ENCODE measurements at places on chromosomes 12 and 14.

DNA sequence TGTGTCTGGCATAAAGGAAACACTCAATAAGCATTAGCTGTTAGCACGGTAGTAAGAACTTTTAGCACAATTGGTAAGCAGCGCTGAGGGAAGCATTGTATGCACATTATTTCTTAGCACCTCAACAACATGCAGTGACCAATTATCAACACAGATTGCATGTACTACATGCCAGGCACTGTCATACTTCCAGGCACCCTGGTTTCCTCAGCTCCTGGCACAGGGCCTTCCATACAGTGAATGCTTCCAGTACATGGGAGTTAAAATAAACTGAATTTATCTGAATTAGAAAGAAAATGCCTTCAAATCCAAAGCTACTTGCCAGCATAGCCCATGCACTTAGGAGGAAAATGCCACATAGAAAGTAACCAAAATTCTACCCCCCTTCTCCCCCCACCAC lies 59.4 kb downstream of the TUNAR start:
- DNase-seq, result no peak

GRCh38 chr12:94012071-94012470 lies 136.3 kb upstream of the PLXNC1 start:
- no peak for DNase-seq

- DNase-seq, result no peak
These were observed 14.0 kb downstream of the PGAM5 start for GRCh38 chr12:132724506-132725241.

- DNase-seq, result peak; percentile 20
These were observed 795 bp upstream of the ACOT2 start for GRCh38 chr14:73567951-73568885.

GRCh38 chr14:20687362-20688166 lies 1.0 kb upstream of the ANG start:
- no peak for DNase-seq

- no peak for DNase-seq
These were observed 13.2 kb upstream of the LGALS3 start for GRCh38 chr14:55115861-55116245.

DNA sequence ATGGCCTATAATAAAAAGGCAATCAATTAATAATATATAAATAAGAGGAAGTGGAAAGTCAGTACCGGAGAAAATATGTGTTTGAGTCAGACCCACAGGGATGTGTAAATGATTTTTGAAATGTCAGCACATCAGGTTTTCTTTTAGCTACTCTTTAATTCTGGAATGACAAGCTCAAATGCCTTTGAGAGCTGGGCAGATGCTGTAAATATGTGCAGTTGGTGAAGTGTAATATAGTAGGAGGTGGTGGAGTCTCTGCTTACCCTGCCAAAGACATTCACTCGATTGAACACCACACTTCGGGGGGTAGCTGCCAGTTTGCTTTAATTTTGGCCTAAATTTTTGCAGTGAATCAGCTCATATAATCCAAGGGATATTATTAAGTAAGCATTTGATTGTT lies 93.0 kb downstream of the PLEKHA5 start:
- DNase-seq, result no peak

- DNase-seq, result no peak
These were observed 575.5 kb downstream of the PRKD1 start for GRCh38 chr14:29351996-29352705.

GRCh38 chr12:81610955-81611889 lies 147.9 kb downstream of the PPFIA2 start:
- no peak for DNase-seq

- DNase-seq, result peak; percentile 9
These were observed 545.1 kb upstream of the ATP2B1 start for GRCh38 chr12:90253674-90254181.

- no peak for DNase-seq
These were observed 21.4 kb downstream of the SLC38A2 start for GRCh38 chr12:46351138-46351537.

- no peak for DNase-seq
These were observed 222.3 kb downstream of the ALG10 start for GRCh38 chr12:34244608-34245007.

DNA sequence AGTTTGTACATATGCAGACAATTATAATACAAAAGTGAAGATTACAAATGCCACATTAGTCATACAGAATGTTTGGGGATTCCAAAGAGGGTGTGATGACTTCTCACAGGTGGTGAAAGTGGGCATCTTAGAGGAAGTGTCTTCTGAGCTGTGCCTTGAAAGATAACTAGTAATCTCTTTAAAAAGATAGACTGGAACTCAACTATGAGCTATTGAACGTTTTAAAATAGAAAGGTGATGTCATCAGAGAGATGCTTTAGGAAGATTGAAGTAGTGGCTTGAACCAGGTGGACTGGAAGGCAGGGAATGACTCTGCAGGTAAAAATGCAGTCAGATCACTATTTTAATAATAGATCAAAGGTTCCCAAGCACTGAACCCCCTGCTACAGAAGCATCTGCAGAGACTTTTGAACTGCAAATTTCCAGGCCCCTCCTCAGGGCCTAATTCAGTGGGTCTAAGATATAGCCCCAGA lies 50.3 kb downstream of the SYT1 start:
- DNase-seq, result no peak

GRCh38 chr14:30069536-30069935 lies 141.9 kb upstream of the PRKD1 start:
- no peak for DNase-seq

DNA sequence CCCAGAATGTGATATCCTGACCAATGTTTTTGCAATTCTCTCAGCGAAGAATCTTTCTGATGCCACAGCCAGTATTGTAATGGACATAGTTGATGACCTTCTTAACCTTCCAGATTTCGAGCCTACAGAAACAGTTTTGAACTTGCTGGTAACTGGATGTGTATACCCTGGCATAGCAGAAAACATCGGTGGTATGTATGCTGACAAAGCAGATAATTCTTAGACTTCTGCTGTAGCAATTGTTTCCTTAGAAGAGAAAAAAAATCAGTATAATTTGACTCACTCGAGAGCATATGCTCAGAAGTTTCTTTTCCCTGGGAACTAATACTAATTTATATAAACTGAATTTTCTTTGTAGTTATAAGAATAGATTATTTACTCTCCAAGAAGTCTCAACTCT lies 58.2 kb downstream of the UTP20 start:
- DNase-seq, result no peak

- DNase-seq, result no peak
These were observed 514.6 kb downstream of the MED13L start for GRCh38 chr12:115762936-115763335.

DNA sequence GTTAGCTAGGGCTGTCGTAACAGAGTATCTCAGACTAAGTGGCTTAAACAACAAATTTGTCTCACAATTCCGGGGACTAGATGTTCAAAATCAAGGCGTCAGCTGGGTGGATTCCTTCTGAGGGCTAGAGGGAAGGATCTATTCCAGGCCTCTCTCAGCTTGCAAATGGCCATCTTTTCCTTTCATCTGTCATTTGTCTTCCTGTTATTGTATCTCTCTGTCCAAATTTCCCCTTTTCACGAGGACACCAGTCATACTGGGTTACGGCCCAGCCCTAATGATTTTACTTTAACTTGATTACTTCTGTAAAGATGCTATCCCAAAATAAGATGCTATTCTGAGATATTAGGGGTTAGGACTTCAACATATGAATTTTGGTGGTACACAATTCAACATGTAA lies 119.0 kb upstream of the CPSF6 start:
- no peak for DNase-seq

DNA sequence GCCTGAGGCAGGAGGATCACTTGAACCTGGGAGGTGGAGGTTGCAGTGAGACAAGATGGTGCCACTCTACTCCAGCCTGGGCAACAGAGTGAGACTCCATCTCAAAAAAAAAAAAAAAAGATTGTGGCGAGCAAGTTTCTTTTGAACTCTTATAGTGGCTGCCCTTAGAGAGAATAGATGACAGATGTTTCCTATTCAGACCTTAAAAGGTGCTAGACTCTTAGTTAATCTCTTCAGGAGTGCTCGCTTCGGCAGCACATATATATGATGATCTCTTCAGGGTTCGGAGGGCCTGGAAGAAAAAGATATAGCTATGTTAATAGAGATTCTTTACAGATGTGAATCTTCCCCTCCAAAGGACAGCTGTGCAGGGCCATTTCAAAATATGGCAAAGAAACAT lies 73.1 kb upstream of the AMN1 start:
- no peak for DNase-seq

DNA sequence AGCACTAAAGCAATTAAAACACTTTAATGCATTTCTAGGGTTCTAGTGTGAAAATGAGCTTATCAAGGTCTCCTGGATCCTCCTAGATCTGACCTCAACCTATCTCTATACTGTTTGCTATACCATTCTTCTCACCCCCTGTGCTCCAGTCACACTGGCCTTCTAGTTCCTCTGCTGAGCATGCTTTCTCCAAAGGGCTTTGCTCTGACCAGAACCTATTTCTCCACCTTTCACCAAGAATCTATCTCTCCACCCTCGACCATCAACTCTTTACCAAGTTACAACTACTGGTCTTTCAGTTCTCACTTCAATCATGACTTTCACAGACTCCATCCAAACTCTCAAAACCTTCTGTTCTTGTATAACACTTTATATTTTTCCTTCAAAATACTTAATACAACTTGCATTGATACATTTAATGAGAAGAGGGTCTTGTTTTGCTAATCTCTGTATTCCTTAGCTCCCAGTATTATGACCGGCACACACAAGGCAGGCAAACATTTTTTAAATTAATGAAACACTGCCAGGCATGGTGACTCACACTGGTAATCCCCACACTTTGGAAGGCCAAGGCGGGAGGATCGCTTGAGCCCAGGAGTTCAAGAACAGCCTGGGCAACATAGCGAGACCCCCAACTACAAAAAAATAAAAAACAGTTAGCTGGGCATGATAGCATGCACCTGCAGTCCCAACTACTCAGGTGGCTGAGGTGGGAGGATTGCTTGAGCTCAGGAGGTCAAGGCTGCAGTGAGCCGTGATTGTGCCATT lies 22.8 kb downstream of the PPP1R12A start:
- no peak for DNase-seq

- no peak for DNase-seq
These were observed 11.8 kb downstream of the ATG14 start for GRCh38 chr14:55399852-55400251.

- DNase-seq, result no peak
These were observed 999.7 kb upstream of the SEL1L start for GRCh38 chr14:82533351-82533750.

DNA sequence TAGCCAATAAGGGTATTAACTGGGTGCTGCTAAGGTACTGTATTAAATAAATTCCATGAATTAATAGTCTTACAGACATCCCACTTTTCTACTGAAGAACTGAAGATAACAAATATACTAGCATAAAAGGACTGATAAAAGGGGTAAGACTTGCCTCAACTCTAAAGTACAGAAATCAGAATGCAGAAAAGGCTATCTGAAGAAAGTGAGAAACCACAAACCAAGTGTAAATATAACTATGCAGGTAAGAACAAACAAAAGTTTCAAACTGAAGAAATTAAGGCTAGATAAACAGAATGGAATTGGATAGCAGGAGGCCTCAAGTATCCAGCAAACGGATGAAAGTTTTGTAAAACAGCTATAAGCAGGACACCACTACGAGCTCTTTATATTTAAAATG lies 29.5 kb downstream of the YAF2 start:
- DNase-seq, result no peak

DNA sequence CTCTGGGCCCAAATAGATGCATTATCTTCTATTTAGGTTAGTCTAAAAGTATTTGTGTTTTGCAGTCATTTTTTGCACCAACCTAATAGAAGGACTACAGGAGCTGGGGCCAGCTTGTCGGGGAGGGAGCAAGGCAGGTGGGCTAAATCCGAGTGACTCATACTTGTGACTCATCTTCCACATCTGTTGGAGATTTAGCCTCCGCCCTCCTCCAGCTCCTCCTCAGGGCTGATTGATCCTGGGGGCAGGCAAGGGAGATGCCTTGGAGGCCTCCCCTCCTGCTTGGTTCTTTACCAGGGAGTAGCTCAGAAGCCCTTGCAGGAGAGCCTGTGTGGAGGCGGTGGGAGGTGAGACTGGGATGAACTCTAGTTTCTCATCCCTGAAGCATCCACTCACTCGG lies 27.9 kb downstream of the RHOF start:
- no peak for DNase-seq

DNA sequence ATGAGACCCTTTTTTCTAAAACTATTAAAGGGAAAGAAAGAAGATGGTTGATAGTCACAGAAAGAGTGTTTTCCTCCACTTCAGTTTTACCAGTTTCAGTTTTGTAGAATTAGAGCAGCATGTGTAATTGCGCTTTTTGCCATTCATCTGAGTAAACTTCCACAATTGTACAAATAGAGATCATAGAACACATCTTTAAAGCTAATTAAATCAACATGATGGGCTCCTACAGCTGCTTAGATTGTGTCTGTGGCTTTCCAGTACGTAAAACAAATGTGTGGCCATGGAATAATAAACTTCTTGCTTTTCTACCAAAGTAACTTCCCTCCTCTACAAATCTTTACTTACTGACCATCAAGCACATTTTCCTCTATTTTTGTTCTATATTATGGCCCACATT lies 84.2 kb upstream of the LRIG3 start:
- no peak for DNase-seq

DNA sequence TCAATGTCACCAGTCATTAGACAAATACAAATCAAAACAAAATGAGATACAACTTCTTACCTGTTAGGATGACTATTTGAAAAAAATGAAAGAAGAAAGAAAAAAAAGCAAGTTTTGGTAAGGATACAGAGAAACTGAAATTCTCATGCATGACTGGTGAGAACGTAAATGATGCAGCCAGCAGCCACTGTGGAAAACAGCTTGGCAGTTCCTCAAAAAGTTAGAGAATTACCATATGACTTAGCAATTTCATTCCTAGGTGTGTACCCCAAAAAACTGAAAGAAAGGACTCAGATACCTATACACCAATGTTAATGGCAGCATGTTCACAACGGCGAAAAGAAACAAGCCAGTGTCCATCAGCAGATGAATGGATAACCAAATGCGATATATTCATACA lies 26.6 kb downstream of the NINJ2 start:
- no peak for DNase-seq

GRCh38 chr12:30546121-30546520 lies 149.5 kb downstream of the IPO8 start:
- no peak for DNase-seq

GRCh38 chr14:61219673-61220072 lies 61.5 kb downstream of the TMEM30B start:
- no peak for DNase-seq

GRCh38 chr12:47841501-47841900 lies 21.8 kb upstream of the HDAC7 start:
- no peak for DNase-seq

- DNase-seq, result no peak
These were observed 26.6 kb downstream of the ETV6 start for GRCh38 chr12:11676052-11676451.

- no peak for DNase-seq
These were observed 404.9 kb downstream of the FLRT2 start for GRCh38 chr14:85934886-85935254.

Measured in activated CD4-positive, alpha-beta T cell treated with anti-CD3 and anti-CD28 coated beads for 4 hours (primary cell).